ENCODE measurements at places on chromosomes 16 and 17. TPM values are rescaled to one million over a fixed set of nuclear protein-coding genes. Genes with fewer than 3 reads are reported as not detected.

- DNase-seq, result no peak
These were observed 257.6 kb upstream of the SDK2 start for GRCh38 chr17:73901661-73902415.

- no peak for DNase-seq
These were observed 13.2 kb downstream of the IGFBP4 start for GRCh38 chr17:40456396-40456951.

DNA sequence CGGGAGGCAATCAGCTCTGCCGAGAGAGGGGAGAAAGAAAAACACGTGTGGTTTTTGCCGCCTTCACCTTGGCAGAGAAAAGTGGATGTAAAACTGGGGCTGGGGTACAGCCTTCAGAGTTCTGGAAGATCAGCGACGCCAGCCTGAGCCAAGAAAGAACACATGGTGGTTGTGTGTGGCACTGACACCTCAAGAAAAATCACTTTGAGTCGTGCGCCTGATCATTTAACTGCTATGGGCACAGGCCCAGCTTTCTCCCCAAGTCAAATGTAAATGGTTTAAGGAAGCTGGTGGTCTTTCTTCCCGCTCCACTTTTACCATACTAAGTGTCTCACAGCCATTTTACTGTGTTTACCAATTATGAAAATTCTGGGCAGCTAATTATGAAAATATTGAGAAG, 461.8 kb upstream of the SOX9 start:
- no peak for DNase-seq

Gene KIF18B
- 7.6 TPM for total RNA-seq

- no peak for DNase-seq
These were observed 11.0 kb upstream of the PLCG2 start for GRCh38 chr16:81767987-81768592.

GRCh38 chr17:66625311-66625767, 209.6 kb upstream of the CACNG5 start:
- peak; percentile 47 for DNase-seq

GRCh38 chr16:67039260-67040020, 10.5 kb downstream of the CBFB start:
- no peak for DNase-seq

DNA sequence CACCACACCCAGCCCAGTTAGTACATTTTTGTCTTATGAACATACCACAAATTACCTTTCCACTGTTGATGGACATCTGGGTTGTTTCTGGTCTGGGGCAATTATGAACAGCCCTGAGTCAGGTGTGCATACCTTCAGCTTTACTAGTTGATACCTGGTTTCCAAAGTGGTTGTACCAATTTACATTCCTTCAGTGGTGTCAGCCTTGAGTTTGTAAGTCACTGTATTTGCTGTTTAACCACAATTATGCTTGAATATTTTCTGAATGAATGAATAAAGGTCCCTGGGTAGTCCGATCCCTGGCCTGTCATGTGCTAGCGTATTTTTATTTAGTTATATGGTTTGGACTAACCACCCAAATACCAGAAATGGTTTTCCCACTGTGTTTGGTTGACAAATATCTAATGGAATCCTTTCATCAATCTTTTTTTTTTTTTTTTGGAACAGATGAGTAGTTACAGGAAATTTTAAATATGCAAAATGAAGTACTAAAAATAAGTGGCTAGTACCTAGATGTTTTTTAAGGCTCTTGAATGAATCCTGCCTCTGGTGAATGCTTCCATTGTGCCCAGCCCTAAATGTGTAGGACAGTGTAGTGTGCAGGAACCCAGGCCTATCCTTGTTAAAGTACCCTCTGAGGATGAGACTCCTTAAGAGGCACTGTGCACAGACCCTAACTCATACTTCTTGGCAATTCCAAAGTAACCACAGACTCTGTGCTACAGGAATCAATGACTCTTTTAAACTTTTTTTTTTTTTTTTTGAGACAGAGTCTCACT, 3.7 kb downstream of the DUSP14 start:
- DNase-seq, result peak; percentile 65

Gene CDRT15L2
- not detected for total RNA-seq

Gene NT5C
- total RNA-seq, result 78.9 TPM

DNA sequence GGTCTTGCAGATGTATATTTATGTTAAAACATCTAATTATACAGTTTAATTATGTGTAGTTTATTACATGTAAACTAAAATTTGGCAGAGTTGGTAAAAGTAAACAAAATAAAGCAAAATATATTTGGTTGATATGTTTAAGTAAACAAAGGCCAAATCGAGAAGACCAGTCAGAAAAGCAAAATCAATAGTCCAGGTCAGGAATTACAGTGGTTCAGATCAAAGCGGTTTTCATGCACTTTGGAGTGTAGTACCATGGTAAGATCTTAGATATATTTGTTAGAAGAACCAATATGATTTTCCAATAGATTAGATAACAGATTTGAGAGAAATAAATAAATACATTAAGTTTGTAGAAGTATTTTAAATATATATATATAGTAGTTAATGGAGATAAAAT, 1421.6 kb upstream of the CDH8 start:
- DNase-seq, result no peak

GRCh38 chr16:85138825-85139627, 26.8 kb upstream of the CIBAR2 start:
- no peak for DNase-seq
